ENCODE measurements at places on chromosomes 4 and X.

DNA sequence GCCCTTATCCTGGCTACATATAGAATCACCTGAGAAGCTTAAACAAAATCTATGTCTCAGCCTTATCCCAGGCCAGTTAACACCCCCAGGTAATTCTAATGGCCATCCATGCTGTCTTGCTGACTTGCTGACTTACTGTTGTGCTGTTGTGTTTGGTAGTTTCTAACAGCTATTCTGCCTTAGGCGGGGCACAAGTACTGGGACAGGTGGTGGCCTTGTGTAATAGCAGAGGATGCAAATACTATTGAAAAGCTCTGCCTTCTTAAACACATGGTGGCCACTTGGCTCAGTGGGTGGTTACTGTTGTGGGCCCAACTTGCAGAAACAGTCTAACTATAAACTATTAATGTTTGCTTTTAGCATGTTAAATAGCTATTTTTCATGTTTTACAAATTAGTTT lies 56.2 kb downstream of the CDS1 start:
- DNase-seq = no peak

DNA sequence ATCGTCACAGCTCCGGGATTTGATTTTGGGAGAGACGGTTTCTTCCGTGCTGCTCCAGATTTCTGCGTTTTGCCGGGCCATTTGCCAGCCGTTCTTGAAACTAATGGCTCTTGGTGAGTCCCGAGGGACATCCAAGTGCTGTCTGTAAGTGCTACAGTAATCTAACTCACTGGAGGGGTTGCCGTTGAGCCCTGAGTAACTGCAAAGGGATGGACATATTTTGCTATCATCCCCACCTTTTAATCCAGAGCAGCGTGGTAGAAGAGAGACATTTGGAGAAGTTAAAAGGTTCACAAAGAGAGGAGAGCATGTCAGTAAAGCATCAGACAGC lies 88.9 kb upstream of the PDLIM3 start:
- no peak for DNase-seq

DNA sequence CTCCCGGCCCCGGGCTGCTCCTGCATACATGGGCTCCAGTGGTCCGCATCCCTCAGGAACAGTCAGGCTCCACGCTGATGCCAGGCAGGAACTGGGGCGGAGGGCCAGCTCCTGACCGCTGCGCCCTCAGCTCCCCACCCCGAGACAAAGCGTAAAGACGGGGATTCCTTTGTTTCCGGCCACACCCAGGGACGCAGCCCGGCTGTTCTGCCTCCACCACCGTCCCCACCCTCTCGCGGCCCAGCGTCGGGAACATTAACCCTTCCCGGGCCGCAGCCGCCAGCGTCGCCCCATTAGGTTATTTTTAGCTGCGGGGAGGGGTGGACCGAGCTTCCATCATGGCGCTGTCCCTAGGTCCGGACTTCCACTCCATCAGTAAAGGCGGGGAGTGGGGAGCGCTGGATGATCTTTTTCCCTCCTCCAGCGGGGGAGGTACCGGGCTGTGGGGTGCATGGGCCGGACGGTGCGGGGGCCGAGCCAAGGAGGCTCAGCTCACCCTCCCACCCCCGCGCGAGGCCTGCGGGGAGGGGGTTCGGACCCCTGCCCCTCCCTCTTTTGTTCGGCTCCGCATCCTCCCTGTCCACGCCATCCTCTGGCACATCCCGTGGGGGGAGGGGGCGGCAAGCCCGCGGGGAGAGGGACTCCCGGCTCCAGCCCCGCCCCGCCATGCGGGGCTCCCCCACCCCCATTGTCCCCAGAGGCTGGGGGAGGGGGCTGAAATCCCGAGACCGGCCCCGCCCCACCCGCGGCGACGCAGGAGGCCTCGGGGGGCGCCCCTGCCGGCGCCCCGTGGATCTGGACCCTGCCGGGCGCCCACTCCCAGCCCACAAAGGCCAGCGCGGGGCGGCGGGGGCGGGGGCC lies 5.3 kb downstream of the CRMP1 start:
- no peak for DNase-seq

- DNase-seq = peak; percentile 4
Observed at GRCh38 chr4:105594099-105595010, 41.9 kb downstream of the ARHGEF38 start.

DNA sequence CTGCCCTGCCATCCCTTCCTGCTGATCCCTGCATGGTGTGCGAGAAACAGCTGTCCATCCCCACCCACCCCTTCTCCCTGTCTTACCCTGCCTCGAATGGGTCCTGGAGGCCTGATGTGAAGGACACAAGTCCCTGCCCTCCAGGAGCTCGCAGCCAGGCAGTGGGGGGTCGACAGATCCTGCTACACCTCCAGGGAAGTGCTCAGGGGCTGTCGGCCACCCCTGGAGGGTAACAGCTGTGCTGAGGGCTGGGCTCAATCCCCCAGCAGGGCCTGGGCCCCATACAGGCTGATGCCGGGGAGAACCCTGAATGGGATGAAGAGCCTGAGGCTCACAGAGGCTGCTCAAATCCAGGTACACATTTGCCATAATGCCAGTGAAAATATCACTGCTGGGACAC lies 17.6 kb downstream of the HMX1 start:
- DNase-seq = no peak

GRCh38 chr4:140256335-140256734 lies 102.4 kb upstream of the MAML3 start:
- DNase-seq = no peak

All from GM18507 (cell line).